ENCODE measurements at places on chromosomes 12 and 14. TPM values are rescaled to one million over a fixed set of nuclear protein-coding genes. Genes with fewer than 3 reads are reported as not detected.

DNA sequence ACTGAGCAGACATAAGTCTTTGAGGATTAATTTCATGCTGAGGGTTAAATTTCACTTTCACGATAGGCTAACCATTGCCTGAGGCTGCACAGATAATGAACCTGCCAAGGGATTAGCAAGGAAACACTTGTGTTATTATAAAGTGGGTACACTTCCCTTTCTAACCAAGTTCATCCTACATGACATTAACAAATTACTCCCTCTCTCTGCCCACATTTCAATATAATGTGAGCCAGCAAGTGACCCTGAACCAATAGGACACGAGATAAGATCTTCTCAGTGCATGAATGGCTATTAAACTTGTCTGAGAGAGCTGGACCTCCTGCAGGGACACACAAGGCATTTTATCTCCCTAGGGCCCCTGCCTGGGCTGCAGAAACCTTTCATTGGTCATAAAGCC, 173.5 kb downstream of the PAX9 start:
- no peak for DNase-seq

- no peak for DNase-seq
These were observed 182.0 kb downstream of the DICER1 start for GRCh38 chr14:94975366-94975765.

DNA sequence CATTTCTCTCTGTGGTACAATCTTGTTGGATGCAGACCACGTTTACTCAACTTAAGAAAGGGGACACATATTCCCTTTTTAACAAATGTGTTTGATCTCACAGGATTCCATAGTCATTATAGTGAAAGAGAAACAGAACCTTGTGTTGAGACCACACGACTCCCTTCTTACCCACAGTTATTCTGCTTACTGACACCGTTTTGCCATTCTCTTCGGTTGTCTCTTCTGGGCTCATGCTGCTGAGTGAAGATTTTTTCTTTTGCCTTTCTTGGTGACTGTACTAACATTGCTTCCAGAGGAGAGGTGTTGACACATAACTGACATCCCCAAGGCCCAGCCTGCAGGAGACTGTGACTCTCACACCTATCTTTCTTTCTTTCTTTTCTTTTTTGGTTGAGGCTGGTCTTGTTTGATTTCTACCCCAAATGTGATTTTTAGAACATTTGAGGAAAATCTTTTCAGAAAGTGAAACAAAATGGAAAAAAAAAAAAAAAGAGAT, 61.2 kb upstream of the OTOGL start:
- no peak for DNase-seq

GRCh38 chr14:106652494-106652893, 1126.1 kb downstream of the TMEM121 start:
- DNase-seq: no peak

DNA sequence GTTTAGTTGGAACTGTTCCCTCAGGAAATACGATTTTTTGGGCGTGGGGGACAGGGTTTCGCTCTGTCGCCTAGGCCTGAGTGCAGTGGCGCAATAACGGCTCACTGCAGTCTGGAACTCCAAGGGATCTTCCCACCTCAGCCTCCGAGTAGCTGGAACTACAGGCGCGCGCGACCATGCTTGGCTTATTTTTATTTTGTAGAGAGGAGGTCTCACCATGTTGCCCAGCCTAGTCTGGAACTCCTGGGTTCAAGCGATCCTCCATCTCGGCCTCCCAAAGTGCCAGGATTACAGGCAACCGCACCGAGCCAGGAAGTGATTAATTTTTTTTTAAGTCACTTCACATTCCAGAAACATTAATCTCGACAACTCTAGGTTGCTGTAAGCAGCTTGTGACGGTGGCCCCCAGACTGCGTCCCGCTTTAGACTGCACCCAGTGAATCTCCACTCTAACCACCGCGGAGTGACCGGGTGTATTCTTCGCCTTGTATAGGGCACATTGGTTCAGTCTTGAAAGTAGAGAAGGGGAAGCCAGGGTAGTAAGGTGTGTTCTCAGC, 830 bp upstream of the MIS18BP1 start:
- DNase-seq: no peak

- no peak for DNase-seq
These were observed 193.9 kb downstream of the FUT8 start for GRCh38 chr14:65606460-65606859.

DNA sequence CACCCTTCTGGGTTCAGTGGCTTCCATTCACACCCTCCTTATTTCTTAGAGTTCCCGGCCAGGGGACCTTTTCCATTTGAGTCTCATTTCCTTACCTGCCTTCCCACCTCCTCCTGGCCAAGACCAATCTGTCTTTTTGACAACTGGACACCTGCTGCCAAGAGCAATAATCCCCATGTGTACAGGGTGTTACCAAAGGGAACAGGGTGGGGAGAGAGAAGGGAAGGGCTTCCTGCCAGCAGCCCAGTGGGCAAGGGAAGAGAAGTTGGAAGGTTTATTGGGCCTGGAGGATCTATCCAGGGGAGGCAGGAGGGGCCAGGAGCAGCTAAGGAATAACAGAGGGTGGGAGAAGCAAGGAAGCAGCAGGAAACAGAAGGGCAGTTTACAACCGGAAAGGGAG, 346.2 kb downstream of the C12orf75 start:
- no peak for DNase-seq

GRCh38 chr12:116087399-116087798, 190.1 kb downstream of the MED13L start:
- DNase-seq: no peak

GRCh38 chr14:30185832-30186231, 258.2 kb upstream of the PRKD1 start:
- no peak for DNase-seq

DNA sequence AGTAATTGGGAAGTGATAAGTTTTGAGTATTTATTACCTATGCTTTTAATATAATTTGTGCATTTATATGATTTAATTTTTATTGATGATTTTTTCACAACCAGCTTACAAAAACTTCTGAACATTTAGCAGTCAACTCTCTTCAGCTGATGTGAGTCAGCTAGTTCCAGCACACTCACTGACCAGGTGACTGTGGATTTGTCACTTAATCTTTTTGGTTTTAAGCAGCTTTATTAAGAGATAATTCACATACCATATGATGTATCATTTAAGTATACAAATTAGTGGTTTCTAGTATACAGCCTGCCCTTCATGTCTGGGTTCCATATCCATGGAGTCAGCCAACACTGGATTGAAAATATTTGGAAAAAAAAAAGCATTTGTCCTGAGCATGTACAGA, 103.5 kb downstream of the SYNE2 start:
- no peak for DNase-seq

GRCh38 chr14:93207468-93208308, 632 bp downstream of the UBR7 start:
- no peak for DNase-seq

DNA sequence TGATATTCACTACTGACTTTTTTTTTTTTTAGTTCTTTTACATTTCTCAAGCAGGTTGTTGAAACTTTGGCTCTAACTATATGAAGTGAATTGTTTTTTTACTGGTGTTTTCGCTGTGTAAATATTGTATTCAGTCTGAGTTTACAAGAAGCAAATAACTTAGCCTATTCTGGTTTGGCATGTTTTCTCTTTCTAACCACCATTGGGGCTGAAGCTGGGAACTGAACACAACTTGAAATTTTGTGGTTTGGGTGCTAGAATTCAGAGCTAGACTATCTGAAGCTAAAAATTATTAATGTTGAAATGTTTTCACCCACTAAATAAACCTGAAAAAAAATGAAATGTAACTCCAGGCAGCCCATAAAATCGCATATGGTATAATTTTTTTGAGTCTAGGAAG, 37.2 kb downstream of the RAD51B start:
- no peak for DNase-seq

DNA sequence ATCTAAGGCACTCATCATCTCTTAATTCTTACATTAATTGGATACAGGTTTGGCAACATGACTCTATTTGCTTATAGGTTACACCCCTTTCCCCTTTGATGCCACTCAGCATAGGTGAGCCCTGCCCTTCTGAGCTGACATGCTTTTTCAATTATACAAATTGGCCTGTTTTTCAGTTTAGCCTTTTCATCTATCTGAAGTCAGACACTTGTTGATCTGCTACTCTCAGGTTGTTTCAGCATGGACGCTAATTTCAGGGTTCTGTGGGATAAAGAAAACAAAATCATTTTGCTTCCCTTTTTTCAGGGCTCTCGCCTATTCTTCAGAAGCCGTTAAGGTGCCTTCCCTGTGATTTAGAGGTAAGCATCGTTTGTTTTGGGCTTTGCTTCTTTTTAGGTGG, 55.3 kb downstream of the DACT1 start:
- DNase-seq: no peak

- no peak for DNase-seq
These were observed 5.9 kb downstream of the CLSTN3 start for GRCh38 chr12:7136071-7136470.

DNA sequence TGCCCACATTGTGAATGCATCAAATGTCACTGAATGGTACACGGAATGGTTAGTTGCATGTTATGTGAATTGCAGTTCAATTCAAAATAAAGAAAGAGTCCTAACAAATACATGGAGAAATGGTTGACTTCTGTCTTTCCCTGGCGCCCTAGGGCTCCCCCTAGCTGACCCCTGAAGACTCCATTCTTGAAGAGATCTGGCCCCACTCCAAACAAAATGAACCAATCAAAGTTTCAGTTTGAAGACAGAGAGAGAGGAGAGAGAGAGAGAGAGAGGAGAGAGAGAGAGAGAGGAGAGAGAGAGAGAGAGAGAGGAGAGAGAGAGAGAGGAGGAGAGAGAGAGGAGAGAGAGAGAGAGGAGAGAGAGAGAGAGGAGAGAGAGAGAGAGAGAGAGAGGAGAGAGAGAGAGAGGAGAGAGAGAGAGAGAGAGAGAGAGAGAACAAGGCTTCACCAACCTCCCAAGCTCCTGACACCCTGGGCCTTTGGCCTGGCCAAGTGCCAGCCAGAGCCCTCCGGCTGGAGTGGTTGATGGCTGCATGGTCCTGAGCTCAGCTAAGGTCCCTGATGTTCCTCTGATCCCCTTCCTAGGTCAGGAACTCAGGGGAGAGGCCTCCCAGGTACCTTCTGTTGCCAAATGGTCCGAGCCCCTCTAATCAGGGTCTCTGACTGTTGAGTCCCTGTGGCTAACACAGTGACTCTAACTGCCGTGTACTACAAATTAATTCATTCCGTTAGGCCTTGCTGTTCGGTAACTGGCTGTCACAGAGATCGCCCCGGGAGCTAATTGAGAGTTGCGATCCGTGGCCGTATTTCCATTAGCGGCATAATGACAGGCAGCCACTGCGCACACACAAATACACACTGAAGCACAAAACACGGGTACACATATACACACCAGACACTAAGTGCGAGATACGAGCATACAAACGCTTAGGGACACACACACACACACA, 188.8 kb downstream of the ESRRB start:
- DNase-seq: no peak

- DNase-seq: no peak
These were observed 190.0 kb upstream of the PWP1 start for GRCh38 chr12:107495604-107496003.

- no peak for DNase-seq
These were observed 164.4 kb upstream of the LRIG3 start for GRCh38 chr12:59084511-59085375.

The MMP19 gene
- 1.2 TPM for total RNA-seq

The CLEC4C gene
- not detected for total RNA-seq

The MGP gene
- total RNA-seq: 9.3 TPM

The C12orf75 gene
- 650 TPM for total RNA-seq

The KITLG gene
- 48.8 TPM for total RNA-seq

The SERPINA3 gene
- 4.7 TPM for total RNA-seq

The KRT8 gene
- 1,417 TPM for total RNA-seq

The PTPRR gene
- 0.46 TPM for total RNA-seq

The KIF26A gene
- 0.46 TPM for total RNA-seq

The CD69 gene
- 1.4 TPM for total RNA-seq

The PMEL gene
- 3.7 TPM for total RNA-seq

The SCNN1A gene
- total RNA-seq: 52.2 TPM

The TNFAIP2 gene
- total RNA-seq: 155 TPM

The MSRB3 gene
- total RNA-seq: 11.4 TPM

Measured in epithelial cell of proximal tubule (primary cell).